HepG2 (cell line): ENCODE measurements at places on chromosomes 6 and 20.

DNA sequence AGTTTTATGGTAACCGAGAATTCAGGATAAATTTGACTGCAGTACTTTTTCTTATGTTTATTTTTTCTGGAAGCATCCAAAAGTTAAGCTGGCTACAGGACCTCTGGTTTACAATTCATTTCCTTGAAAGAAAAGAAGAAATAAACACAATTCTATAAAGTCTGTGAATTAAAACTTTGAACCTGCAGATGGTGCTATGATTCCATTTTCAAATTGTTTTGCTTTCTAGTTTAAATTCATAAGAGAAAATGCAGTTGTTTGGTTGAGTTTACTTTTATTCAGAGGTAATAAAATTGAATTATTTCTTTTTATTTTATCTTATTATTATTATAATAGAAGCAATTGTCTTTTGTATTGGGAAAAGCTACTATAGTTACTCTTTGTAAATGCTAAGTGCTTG lies 1.8 kb upstream of the VIP start:
- no peak overlapping the region for H3K27ac ChIP-seq
- H3K4me3 ChIP-seq = no peak overlapping the region
- no peaks in the 10 kb centered on the region for H3K36me3 ChIP-seq
- DNase-seq = no peak

- no peak overlapping the region for H3K4me3 ChIP-seq
- H3K4me1 ChIP-seq = peaks cover 56% of the 10 kb centered on the region
- peak; percentile 56 for DNase-seq
- H3K27me3 ChIP-seq = no peaks in the 10 kb centered on the region
- peak overlapping the region; percentile 56 for H3K27ac ChIP-seq
Observed at GRCh38 chr20:62353289-62354030, 13.7 kb downstream of the LAMA5 start.

GRCh38 chr20:49935746-49936152 lies 448 bp upstream of the RNF114 start:
- H3K4me3 ChIP-seq = peak overlapping the region; percentile 99
- H3K36me3 ChIP-seq = peaks cover 6% of the 10 kb centered on the region
- no peak overlapping the region for H3K27ac ChIP-seq

GRCh38 chr20:38617011-38617829 lies 15.6 kb downstream of the ARHGAP40 start:
- H3K4me1 ChIP-seq = peaks cover 10% of the 10 kb centered on the region
- 0 out of 2 replicates have a peak overlapping the region, but pooled peaks have one; percentile 2 for H3K4me3 ChIP-seq
- no peaks in the 10 kb centered on the region for H3K36me3 ChIP-seq

GRCh38 chr20:44780226-44780625 lies 30.1 kb downstream of the RIMS4 start:
- DNase-seq = peak; percentile 55
- no peak overlapping the region for H3K27ac ChIP-seq
- H3K27me3 ChIP-seq = no peaks in the 10 kb centered on the region
- no peaks in the 10 kb centered on the region for H3K4me1 ChIP-seq
- no peaks in the 10 kb centered on the region for H3K36me3 ChIP-seq
- no peak overlapping the region for H3K4me3 ChIP-seq

- no peak for DNase-seq
- peaks cover 12% of the 10 kb centered on the region for H3K4me1 ChIP-seq
- H3K4me3 ChIP-seq = no peak overlapping the region
- no peaks in the 10 kb centered on the region for H3K36me3 ChIP-seq
- H3K27ac ChIP-seq = no peak overlapping the region
- peaks cover 15% of the 10 kb centered on the region for H3K27me3 ChIP-seq
Observed at GRCh38 chr6:166624275-166624674, 2.8 kb downstream of the RPS6KA2 start.

DNA sequence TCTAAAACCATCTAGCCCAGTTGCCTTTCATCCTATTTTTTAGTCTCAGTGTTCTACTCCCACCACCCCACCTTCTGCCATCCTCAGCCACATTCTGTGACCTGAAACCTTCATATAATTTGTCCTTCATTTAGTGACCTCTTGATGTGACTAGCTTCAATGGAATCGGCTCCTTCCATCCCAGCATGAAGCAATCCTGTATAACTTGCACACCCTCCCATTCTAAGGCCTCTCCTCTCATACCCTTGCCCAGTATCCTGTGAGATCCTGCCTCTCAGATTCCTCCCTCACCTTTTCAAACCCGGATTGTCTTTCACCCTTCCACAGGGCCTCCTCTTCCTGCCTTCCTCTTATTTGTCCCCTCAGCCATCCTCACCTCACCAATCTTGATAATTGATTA lies 3.1 kb downstream of the ZNF76 start:
- no peaks in the 10 kb centered on the region for H3K36me3 ChIP-seq
- H3K4me3 ChIP-seq = no peak overlapping the region
- peaks cover 49% of the 10 kb centered on the region for H3K4me1 ChIP-seq

- peaks cover 21% of the 10 kb centered on the region for H3K36me3 ChIP-seq
- DNase-seq = no peak
- no peaks in the 10 kb centered on the region for H3K4me1 ChIP-seq
- H3K27ac ChIP-seq = no peak overlapping the region
Observed at GRCh38 chr6:170358496-170358895, 51.9 kb downstream of the FAM120B start.

- H3K4me1 ChIP-seq = peaks cover 23% of the 10 kb centered on the region
- no peak overlapping the region for H3K4me3 ChIP-seq
Observed at GRCh38 chr6:20866935-20867703, 332.9 kb downstream of the CDKAL1 start.
